Stimulated activated CD8-positive, alpha-beta memory T cell treated with anti-CD3 and anti-CD28 coated beads, Interleukin-4, amount 100 ng/mL, for 1 hour (primary cell): ENCODE measurements at places on chromosomes 11 and 22.

- no peak for DNase-seq
These were observed 149.1 kb downstream of the LARGE1 start for GRCh38 chr22:33771136-33771535.

- no peak for DNase-seq
These were observed 763.9 kb downstream of the NTM start for GRCh38 chr11:132134322-132134721.

GRCh38 chr11:14638561-14638960, 5.0 kb upstream of the PDE3B start:
- DNase-seq = no peak

DNA sequence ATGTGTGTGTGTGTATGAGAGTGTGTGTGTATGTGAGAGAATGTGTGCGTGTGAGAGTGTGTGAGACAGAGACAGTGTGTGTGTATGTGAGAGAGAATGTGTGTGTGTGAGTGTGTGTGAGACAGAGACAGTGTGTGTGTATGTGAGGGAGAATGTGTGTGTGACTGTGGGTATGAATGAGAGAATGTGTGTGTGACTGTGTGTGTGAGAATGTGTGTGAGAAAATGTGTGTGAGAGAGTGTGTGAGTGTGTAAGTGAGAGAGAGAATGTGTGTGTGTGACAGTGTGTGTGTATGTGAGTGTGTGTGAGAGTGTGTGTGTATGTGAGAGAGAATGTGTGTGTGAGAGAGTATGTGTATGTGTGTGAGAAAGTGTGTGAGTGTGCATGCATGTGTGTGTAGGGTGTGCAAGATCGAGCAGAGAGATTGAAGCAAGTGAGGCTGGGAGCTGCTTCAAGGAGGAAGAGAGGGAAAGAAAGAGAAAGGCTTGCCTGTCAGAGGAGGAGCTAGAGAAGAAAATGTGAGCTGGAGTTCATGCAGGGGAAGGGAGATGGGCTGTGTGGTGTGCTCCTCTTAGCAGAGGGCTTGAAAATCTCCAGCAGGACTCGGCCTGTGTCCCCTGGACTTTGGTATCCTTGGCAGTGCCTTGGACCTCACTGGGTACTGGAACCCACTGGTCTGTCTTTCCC, 27.7 kb upstream of the TP53I11 start:
- no peak for DNase-seq

GRCh38 chr22:20749453-20749852, 24.5 kb upstream of the SERPIND1 start:
- no peak for DNase-seq

GRCh38 chr11:2270322-2271076, at the start of gene ASCL2:
TSS of gene ASCL2 (minus strand) at chr11:2270588. CDS start at chr11:2270332, 256 bp downstream.
- DNase-seq = no peak

DNA sequence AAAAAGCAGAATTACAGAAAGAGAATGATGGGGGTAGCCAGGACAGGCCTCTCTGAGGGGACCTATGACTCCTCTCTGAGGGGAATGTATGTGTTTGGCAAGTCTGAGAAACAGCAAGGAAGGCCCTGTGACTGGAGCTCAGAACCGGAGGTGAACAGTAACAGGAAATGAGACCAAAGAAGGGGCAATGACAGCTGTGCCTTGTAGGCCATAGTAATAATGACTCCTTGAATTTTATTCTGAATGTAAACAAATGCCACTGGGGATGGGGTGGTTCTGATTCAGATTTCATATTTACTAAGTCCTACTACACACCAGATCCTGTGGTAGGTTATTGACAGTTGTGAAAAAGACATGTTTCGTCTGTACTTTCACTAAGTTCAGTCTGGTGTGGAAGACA, 52.8 kb upstream of the APOA1 start:
- DNase-seq = no peak

DNA sequence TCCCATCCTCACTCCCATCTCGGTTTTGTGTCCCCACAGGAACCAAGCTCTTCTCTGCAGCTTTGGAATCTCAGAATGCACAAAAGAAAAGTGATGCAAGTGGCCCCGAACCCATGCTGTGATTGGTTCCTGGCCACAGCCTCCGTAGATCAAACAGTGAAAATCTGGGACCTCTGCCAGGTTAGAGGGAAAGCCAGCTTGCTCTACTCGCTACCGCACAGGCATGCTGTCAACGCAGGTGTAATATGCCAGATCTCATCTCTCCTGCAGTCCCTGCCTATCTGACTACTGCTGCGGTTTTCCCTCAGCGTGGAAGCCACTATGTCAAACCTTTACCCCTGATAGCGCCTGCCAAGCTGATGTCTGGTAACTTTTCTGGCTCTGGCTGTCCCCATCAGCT, 200.5 kb upstream of the LRRC4C start:
- no peak for DNase-seq

DNA sequence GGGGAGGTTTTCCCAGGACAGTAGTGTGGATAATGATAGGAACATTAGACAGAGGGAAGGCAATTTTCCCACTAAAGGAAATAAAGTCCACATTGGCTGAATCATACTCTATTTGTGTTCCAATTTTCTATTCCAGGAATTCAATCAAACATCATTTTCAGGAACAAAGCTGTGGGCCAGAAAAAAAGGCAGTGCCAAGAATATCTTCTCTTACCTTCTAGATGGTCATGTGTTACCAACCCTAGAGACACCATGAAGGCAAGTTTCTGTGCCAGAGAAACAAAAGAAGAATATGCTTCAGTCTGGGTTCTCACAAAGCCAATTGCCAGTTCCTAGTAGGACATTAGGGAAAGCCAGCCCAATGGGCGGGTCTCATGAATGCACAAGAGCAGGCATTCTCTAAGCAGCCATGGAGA, 27.5 kb downstream of the LARGE2 start:
- DNase-seq = no peak

- DNase-seq = no peak
These were observed 30.8 kb upstream of the SORL1 start for GRCh38 chr11:121421149-121421901.

GRCh38 chr11:4064278-4064955, 30.2 kb upstream of the RRM1 start:
- DNase-seq = no peak
